CD8-positive, alpha-beta memory T cell (primary cell): ENCODE measurements at places on chromosomes 13 and 19. TPM values are rescaled to one million over a fixed set of nuclear protein-coding genes. Genes with fewer than 3 reads are reported as not detected.
A peak's percentile ranks its signal among the peaks of the same experiment; 100 is the strongest.

DNA sequence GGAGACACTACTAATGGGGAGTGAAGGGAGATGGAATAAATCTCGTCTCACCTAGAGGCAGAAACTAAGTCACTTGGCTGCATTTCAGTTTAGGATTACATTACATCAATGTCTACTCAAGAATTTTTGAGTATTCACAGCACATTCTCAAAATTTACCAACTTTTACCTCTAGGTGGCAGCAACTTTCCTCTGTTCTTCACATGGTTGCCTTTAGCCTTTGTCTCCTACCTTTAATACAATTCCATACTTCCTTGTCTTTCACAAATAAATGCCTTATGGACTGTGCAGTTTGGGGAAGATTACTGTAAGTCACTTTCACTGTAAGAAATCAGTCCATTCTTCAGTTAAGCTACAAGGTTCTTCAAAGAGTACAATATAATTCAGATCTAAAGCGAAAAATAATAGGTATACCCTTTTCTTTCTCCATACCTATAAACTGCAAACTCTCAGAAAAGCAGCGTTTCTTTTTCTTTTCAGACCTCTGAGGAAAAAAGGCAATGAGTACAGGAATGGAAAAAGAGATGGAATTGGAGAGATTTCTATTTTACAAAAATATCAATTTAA lies 379.4 kb downstream of the KLF12 start:
- H3K4me3 ChIP-seq: no peak overlapping the region
- DNase-seq: peak; percentile 62
- H3K36me3 ChIP-seq: peaks cover 13% of the 10 kb centered on the region
- H3K27ac ChIP-seq: no peak overlapping the region

DNA sequence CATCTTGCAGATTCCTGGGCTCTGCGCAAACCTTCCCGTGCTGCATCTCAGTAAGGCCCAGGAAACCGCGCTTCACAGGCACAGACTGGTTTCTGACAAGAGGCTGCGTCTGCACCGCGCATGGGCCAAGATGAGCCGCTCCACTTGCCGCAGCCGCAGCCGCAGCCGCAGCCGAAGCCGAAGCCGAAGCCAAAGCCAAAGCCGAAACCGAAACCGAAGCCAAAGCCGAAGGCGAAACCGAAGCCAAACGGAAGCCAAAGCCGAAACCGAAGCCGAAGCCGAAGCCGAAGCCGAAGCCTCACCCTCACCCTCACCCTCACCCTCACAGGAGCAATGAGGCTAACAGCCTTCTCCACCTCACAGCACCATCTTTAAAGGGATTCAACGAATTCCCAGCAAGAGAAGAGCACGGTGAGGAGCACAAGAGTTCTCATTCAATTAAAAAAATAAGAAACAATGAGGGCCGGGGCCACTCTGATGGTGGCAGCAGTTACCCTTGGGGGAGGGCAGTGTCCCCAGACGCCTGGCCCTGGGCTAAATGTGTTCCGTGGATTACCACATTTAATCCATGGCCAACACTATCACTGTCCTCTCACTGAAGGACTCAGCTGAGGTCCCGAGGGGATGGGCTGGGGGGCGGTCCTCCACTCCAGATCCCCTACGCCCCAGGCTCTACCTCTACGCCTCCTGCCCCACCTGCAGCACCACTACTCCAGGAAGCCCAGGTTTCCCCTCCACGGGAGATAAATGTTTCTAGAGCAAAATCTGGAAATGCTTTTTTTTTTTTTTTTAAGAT lies 29.1 kb downstream of the ZNF787 start:
- no peaks in the 10 kb centered on the region for H3K27me3 ChIP-seq
- H3K27ac ChIP-seq: no peak overlapping the region
- DNase-seq: no peak
- no peak overlapping the region for H3K4me3 ChIP-seq

DNA sequence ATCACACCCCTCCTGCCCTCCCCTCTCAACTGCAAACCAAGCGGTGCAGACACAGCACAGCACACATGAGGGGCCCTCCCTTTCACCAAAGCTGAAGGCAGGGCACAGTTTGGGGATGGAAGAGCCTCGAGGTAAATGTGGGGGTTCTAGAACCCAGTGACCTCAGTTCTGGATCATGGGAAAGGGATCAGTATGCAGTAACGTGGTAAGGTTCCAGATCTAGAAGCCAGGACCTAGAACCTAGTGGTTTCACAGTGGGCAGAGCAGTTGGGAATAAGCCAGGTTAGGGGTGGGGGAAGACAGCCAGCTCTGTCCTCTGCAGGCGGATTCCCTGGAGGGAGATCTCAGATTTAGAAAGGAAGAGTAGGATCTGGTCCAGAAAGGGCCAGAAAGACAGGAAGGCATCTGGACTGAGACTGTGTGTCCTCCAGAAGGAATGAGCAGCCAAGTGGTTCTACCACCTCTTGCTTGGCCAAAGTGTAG lies 3.1 kb downstream of the FTL start:
- DNase-seq: no peak
- no peak overlapping the region for H3K27ac ChIP-seq

- H3K36me3 ChIP-seq: no peaks in the 10 kb centered on the region
- H3K27ac ChIP-seq: no peak overlapping the region
Measured at GRCh38 chr13:70571221-70571620, 463.0 kb upstream of the KLHL1 start.

DNA sequence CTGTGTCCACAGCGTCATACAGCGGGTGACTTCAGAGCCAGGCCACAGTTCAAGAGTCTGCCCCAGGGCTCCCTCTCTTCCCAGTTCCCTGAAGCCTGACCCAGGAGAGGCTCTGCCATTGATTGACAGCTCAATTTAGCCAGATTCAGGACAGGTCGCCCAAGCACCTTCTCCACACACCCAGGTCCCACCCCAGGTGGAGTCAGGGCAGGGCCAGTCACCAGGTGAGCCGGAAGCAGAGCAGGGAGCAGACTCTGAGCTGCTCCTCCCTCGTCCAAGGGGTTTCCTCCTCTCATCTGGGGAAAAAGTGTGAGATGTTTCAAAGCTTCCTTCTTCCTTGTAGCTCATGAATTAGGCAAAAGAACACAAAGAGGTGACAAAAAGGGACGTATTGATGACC lies 5.6 kb downstream of the CEACAM7 start:
- DNase-seq: no peak
- no peak overlapping the region for H3K27ac ChIP-seq
- no peaks in the 10 kb centered on the region for H3K27me3 ChIP-seq

- H3K4me1 ChIP-seq: no peaks in the 10 kb centered on the region
- DNase-seq: no peak
- no peak overlapping the region for H3K27ac ChIP-seq
- no peaks in the 10 kb centered on the region for H3K36me3 ChIP-seq
Measured at GRCh38 chr19:50702158-50702870, 17.3 kb downstream of the SHANK1 start.

DNA sequence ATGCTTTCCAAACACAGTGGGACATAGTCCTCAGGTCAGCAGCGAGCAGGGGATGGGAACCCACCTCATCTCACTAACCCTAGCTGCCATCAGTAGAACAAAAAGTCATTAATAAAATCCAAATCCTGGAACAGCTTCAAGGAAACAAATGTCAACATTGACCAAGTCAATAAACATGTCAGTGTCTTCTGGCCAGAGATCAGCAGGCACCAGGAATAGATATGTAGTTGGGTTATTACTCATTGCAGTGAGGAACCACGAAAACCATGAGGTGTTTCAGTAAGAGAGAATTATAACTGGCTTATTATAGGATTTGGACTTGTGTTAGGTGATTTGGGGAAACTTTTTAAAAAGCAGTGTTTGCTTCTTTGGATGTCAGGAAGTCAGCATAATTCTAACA lies 17.1 kb upstream of the CD33 start:
- H3K36me3 ChIP-seq: no peaks in the 10 kb centered on the region
- no peaks in the 10 kb centered on the region for H3K27me3 ChIP-seq
- no peak overlapping the region for H3K27ac ChIP-seq
- no peak for DNase-seq
- no peaks in the 10 kb centered on the region for H3K4me1 ChIP-seq
- H3K4me3 ChIP-seq: no peak overlapping the region

The DCLK1 gene
- total RNA-seq: not detected

DNA sequence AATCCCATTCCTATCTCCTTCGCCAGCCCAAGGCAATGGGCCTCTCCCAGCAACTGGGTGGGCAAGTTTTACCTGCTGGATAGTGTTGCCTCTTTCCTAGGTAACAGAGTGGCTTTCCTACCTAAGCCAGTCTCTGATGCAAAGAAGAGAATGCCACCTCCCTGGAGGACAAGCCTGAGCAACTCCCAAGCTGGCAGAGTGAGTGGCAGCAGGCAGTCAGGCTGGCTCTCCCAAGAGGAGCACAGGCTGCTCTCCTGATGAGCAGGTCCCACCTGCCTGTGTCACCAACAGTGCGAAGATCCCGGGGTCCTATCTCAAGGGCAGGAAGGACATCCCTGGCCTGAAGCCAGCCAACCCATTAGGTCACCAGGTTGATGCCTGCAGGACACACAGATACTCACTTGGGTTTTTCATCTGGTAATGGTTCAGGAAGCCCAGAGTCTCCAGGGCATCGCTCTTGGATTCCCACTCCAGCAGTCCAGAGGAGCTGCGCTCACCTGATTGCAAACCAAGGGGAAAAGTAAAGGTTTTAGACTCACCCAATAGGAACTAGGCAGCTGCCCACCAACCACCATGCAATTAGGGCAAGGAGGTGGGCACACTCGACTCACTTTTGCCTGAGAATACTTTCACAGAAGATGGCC lies 5.5 kb upstream of the ECH1 start:
- H3K4me3 ChIP-seq: no peak overlapping the region
- no peak overlapping the region for H3K27ac ChIP-seq
- H3K36me3 ChIP-seq: peaks cover 57% of the 10 kb centered on the region

GRCh38 chr19:8150178-8150865 lies 930 bp upstream of the FBN3 start:
- no peaks in the 10 kb centered on the region for H3K36me3 ChIP-seq
- no peak overlapping the region for H3K4me3 ChIP-seq
- no peaks in the 10 kb centered on the region for H3K4me1 ChIP-seq
- no peak overlapping the region for H3K27ac ChIP-seq
- no peak for DNase-seq
